ENCODE measurements at places on chromosomes 3 and 15.

- DNase-seq: no peak
Measured at GRCh38 chr3:123290962-123291361, 89.2 kb downstream of the SEC22A start.

GRCh38 chr3:59270209-59270608, 220.4 kb upstream of the CFAP20DC start:
- DNase-seq: no peak

DNA sequence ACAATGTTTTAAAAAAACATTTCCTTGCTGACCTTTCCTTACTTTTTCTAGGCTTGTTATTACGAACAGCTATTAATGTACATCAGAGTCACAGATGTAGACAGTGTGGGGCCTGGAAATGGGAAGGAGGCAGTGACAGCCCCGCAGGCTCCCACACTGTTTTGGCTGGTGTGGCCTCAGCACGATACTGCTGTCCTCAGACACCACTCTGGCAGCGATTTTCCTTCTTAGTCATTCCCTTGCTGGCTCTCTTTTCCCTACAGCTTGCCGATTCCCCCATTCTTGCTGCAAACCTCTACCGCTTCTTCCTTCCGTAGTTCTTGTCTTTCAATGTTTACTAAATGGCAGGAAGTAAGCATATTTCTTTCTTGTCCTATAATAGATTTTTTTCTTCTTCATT, 113.1 kb downstream of the ABI3BP start:
- DNase-seq: no peak

DNA sequence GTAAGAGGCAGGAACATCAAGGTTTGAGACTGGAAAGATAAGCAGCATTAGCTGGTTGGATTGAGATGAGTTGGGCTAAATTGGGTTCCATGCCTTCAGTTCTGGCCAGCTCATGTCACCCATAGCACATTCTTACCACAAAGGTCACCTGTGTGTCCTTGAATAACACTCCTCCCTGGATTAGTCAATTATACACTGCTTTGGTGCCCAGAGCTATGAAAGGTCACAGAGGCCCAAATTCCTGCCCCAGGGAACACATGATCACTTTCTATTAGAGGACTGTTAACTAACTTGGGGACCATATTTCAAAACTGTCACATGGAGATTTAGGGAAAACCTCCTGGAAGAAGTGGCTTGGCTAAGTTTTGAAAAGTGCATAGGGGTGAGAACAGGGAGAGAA, 40.1 kb upstream of the XCR1 start:
- no peak for DNase-seq

- DNase-seq: no peak
Measured at GRCh38 chr15:29034151-29034550, 148.4 kb downstream of the APBA2 start.

DNA sequence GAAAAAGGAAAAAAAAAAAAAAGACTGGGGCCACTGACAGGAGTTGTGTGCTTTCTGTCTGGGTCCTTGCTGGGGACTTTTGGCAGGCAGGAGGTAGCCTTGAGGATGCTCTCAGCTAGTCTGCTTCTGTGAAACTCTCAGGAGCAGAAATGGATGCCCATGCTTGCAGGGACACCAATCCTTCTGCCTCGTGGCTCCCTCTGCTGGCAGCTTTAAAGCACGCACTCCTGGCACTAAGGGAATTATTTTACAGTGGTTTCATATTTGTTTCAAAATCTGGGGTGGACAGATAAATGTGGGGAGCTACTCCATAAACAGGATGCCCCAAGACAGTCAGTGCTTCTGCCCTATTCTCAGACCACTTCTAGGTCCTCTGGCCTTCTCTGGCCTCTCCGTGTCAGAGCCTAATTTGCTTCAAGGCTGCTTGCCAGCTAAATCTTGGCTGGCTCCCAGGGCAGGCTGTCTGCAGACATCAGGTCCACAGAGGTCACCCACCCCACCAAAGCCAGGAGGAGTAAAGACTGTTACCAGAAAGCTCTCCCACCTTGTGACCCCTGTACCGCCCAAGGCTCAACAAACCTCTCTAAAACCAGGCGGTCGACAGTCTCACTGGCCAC, 17.1 kb downstream of the TRAIP start:
- DNase-seq: peak; percentile 83

DNA sequence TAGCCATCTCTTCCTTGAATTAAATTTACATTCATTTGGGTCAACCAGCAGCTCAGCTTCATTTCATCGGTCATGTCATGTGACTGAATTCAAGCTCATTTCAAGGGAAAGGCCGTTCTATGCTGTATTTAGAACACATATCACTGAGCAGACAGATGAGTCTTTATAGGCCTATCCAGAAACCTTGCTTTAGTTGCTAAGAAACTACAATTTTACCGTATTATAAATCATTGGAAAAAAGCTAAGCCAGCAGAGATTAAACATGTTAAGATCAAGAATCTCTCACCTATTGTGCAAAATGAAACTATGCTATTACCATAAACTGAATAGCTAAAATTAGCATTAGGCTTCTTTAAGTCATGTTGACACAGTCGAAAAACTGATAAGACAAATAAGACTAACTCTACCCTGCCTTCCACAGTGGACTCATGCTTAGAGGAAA, 2.2 kb downstream of the NPTN start:
- no peak for DNase-seq

All from activated CD4-positive, alpha-beta T cell treated with anti-CD3 and anti-CD28 coated beads, Interleukin-2, amount 50 U/mL, for 48 hours (primary cell).